ENCODE measurements at places on chromosomes 1 and 21.

DNA sequence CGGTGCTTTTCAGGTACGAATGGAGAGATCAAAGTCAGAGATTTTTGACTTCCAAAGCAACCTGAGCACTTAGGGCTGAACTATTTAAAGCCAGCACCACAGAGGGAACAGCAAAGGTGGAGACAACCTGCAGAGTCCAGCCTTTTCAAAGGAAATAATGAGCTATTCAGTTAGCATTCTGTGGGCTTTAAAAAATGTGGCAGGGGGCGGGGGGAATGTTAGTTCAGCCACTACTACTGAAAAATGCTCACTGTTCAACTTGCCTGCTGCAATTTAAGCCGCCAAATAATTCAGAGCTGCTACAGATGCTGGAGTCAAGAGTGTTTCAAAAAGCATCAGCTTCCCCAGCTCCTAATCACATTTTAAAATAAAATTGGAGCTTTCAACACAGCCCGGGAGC, 473.3 kb upstream of the PLXNA2 start:
- no peak for DNase-seq

DNA sequence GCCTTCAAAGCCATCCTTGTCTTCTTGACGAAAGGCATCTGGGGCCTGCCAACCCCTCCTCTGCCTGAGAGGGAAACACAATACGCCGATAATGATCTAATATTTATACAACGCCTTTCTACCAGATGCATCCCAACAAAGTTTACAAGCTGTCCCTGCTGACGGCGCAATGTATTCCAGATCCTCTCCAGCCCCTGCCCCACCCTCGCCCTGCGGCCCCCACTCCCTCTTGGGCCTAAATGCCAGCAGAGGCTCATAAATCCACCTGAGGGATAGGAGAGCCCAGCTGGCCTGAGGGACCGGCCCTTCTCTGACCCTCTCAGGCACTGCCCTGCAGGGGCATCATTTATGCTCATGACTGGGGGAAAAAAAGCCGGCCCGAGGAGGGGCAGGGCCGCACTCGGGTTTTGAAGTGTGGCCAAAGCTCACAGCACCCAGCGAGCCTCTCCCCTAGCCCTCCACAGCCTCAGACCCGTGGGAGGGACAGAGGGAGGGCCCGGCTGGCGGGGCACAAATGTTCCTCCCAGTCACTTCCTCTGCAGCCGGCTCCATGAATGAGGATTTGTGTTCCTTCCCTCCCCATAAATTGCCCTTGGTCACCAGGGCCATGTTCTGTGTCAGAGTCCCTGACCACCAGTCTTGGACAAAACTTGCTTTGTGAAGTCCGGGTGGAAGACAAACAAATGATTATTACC, 140.3 kb downstream of the FOXD2 start:
- no peak for DNase-seq

DNA sequence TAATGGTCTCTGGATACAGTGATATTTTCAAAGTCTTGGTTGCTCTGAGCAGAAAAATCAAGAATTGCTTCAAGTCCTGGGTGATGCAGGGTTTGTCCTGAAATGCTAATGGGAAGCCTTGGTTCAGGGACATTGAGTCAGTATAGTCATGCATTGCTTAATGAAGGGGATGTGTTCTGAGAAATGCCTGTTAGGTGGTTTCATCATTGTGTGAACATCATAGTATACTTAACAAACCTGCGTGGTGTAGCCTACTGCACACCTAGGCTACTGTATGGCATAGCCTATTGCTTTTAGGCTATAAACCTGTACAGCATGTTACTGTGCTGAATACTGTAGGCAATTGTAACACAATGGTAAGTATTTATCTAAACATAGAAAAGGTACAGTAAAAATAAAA, 36.4 kb downstream of the TBCE start:
- no peak for DNase-seq

GRCh38 chr1:151492120-151492519, 19.1 kb upstream of the CGN start:
- DNase-seq = no peak

- DNase-seq = no peak
Measured at GRCh38 chr1:201751872-201752271, 77.1 kb upstream of the IPO9 start.

DNA sequence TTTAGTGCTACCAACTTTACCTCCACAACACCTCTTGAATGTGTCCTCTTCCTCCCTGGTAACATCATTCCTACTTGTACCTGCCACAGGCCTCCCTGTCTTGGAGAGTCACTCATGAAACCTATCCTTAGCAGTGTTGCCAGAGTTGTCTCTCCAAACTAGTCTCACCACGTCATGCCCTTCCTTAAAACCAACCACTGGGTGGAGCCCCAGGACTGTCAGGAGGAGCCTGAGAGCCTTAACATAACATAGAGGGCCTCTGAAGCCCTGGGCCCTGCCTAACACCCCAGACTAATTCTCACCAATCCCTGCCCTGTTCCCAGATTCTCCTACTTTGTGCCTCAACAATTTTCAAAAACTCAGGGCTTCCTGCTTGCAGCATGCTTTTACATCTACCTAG, 65.3 kb downstream of the ZNF697 start:
- no peak for DNase-seq

DNA sequence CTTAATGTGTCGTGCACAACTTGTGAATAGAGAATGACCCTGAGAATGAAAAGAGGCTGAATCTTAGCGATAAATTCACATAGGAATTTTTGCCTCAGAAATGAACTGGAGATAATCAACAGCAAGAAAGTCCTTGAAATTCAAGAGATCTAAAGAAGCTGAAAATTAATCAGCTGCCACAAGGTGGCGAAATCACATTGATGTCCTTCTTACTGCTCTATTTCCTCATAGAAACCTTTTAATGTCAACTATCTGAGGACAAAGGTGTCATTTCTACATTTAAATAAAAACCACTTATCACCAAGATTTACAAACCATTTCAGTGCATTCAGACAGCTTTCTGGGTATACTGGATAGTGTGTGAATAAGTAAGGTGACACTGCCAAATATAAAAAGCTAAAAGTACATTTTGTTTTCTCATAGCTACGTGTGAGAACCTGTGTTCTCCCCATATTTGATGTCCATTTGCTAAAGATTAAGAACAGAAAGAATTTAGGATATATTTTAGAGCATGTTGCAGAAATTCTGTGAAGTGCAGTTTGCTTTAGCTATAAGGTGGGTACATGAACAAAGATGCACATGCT, 485.3 kb upstream of the PTBP2 start:
- no peak for DNase-seq

DNA sequence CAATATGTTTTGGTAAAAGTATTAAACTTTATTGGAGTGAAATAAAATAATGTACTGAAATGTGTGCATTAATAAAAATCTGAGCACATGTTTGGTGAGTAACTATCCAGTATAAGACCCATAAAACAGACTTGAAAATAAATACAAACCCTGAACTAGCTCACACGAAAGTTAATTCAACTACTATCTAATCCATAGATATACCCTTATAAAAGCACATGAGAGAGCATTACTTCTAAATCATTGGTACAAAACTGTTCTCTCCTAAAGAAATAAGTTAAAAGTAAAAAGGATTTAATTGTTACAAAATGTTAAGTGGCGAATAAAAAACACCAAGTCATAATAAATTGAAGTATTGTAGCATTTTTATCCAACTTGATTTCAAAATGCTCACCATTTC, 295.6 kb downstream of the PTPRC start:
- DNase-seq = no peak

DNA sequence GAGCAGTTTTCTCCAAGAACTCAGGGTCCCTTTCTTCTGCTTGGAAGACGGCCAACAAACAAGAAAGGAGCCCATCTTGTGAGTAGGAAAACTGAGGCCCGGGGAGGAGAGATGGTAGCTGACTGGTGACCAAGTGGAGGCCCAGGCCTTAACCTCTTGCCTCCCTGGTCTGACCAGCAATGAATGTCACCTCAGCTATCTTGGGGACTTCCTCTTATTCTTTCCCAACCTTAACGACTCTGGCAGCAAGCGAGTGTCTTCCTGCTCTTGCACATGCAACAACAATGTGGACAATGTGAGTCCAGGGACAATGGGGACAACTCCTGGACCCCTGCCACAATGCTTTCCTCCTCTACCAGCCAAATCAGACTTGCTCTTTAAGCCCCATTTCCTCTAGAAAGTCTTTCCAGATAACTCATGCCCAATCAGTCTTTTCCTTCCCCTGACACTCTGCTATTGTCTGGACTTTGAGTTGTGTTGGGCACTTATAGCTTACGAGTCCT, 12.6 kb downstream of the HSPG2 start:
- no peak for DNase-seq

GRCh38 chr1:22500471-22500870, 48.8 kb downstream of the ZBTB40 start:
- no peak for DNase-seq

GRCh38 chr1:161772397-161772796, 6.3 kb downstream of the ATF6 start:
- no peak for DNase-seq

GRCh38 chr1:202967684-202968281, 726 bp upstream of the CYB5R1 start:
- no peak for DNase-seq

DNA sequence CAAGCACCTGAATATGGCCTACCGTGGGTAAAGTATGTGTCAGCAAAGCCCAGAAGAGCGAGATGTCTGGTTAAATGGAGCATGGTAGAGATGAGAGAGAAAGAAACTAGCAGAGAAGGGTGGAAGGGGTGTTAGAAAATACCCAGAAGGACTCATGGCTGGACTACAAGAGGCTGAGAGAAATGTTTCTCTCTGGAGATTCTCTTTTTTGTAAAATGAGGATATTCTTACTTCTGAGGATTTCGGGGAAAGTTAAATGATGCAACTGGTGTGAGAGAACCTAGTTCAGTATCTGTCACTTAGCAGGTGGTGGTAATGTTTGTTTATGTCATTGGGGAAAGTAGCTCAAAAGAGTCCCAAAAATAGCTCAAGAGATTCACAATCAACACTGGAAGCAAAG, 7.2 kb upstream of the EPS15 start:
- no peak for DNase-seq

DNA sequence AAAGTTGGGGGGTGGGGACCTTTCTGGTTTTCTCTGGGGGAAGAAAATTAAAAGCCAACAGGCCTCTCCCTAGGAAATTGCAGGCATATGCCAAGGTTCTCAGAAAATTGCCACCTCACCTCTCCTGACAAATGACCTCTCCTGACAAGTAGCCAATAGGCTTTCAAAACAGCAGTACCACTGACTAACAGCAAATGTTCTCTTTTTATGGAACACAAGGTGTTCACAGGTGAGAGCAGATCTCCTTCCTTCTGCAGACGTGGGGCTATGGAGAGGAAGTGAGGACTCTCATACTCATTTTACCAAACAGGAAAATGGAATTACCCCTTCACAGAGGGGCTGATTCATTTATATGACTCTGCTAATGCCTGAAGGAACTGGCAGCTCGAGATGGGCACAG, 32.7 kb upstream of the SUCO start:
- DNase-seq = no peak

DNA sequence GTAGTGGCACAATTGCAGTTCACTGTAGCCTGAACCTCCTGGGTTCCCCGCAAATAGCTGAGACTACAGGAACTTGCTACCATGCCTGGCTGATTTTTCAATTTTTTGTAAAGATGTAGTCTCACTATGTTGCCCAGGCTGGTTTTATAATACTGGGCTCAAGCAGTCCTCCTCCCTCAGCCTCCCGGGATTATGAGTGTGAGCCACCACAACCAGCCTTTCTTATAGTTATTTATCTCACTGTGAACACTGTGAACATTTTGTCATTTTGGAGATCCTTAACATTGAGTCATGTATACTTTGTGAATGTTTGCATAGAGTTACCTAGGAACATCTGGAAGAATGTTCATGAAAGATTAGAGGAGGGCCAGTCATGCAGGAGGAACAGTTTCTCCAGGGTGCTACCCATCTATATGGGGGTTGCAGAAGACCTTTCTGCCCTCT, 127.1 kb upstream of the CACYBP start:
- DNase-seq = no peak

GRCh38 chr21:45138199-45139002, 64.0 kb downstream of the ADARB1 start:
- DNase-seq = no peak

- DNase-seq = no peak
Measured at GRCh38 chr21:36027347-36027746, 33.0 kb downstream of the SETD4 start.

DNA sequence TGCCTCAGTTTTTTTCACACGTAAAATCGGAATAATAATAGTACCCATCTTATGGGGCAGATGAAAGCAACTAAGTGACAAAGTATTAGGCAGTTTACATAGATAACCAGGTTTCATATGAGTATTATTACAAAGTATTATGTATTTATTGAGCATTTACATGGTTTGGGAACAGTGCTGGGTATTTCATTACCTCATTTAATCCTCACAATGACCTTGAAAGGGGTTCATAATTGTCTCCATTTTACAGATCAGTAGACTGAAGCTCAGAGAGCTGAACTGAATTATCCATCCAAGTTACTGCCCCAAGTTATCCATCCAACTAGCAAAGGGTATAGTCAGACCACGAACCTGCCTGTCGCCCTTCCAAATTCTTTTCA, 21.2 kb downstream of the TCEA3 start:
- DNase-seq = no peak

- DNase-seq = no peak
Measured at GRCh38 chr1:1974834-1975233, 28.8 kb downstream of the CFAP74 start.

GRCh38 chr21:42001781-42002180, 8.4 kb downstream of the ZBTB21 start:
- DNase-seq = no peak

DNA sequence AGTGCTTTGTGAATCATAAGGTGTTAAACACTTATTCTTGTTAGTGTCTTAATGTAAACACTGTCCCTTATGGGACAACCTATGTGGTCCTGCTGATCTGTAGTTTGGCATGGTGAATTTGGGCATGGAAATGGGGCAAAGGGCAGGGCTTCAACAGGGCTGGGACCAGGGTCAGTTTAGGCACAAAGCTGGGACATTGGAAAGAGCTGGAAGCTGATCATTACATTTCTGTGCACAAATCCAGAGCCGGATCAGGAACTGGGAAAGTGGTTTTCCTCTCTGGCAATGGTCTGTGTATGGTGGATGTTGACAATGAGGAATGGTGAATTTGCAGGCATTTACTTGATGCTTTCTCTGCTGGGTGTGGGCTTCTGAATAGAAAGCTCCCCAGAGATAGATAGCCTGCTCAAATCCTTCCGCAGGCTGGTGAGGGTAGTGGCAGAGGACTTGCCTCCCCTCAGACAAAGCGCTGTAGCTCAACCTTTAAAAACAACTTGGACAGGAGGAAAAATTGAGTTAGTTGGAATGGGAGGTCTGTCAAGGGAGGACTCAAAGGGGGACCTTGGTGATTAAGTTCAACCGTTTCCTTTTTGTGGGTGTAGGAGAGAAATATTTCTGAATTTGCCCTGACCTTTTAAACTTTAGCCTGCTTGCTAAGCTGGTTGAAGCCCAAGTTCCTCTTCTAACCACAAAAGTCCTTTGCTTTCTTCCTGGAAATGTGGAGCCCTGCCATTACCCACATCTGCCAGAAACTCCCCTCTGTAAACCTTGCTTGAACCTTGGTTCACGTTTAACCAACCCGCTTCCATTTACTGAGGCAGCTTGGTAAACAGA, 35.3 kb downstream of the HLX start:
- DNase-seq = no peak

All from esophagus squamous epithelium (tissue), 5 donors.